ENCODE measurements at places on chromosomes 5 and 9. TPM values are rescaled to one million over a fixed set of nuclear protein-coding genes. Genes with fewer than 3 reads are reported as not detected.

DNA sequence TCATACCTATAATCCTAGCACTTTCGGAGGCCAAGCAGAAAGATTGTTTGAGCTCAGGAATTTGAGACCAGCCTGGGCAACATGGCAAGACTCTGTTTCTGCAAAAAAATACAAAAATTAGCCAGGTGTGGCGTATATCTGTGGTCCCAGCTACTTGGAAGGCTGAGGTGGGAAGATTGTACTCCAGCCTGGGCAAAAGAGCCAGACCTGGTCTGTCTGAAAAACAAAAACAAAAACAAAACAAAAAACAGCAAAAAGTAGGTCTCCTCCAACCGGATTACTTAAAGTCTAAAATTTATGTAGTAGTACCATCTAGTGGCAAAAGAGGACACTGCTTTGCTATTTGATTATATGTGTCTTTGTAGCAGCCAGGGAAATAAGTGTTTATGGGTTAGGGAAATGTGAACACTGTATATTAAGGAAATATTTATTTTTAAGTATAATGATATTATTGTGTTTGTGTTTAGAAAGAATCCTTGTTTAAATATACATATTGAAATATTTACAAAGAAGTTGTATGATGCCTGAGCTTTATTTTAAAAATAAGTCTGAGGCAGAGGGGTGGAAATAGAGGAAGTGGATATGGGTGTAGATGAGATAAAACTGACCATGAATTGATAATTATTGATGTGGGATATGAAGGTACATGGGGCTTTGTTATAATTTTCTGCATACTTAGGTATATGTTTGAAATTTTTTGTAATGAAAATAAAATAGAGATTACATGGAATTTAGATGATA is 20.0 kb downstream of the APC start:
- DNase-seq, result no peak

DNA sequence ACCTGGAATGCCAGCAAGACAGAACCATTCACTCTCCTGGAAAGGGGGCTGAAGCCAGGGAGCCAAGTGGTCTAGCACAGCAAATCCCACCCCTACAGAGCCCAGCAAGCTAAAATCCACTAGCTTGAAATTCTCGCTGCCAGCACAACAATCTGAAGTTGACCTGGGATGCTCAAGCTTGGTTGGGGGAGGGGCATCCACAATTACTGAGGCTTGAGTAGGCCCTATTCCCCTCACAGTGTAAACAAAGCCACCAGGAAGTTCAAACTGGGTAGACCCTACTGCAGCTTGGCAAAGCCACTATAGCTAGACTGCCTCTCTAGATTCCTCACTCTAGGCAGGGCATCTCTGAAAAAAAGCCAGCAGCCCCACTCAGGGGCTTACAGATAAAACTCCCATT is 17.3 kb downstream of the RIGI start:
- no peak for DNase-seq

GRCh38 chr5:125510651-125511050 is 764.2 kb upstream of the ZNF608 start:
- no peak for DNase-seq

DNA sequence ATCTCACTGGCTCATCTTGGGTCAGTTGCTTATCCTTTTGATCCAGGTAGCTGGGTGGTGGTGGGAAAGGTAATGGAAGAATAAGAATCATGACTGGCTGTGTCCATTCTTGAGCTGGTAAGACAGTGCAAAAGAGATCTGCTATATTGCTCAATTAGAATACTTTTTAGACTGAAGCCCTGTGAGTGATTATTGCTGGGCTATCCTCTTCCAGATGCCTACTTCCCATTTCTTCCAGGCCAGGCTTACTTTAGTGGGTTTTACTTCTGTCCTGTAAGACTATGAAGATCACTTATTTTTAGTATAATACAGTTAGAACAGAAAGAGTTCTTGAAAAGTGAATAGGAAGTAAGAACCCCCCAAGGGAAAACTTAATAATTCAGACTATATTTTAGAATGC is 7.2 kb downstream of the MARCHF6 start:
- no peak for DNase-seq

GRCh38 chr9:115758441-115758840 is 395.1 kb upstream of the PAPPA start:
- no peak for DNase-seq

DNA sequence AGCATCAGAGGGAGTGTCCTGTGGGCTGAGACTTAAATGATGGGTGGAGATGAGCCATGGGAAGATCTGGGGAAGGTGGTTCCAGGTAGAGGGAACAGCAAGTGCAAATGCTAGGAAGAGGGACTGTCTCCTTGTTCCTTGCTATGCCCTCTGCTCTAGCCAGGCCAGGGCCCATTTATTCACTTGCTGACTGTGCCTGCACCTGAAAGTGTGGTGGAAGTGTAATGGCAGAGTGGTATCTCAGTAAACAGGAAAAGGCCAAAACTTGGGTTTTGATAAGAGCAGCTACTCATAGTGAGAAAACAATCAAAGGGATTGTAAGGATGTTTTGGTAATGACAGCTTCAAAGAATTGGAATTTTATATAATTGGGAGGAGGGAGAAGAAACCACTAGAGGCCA is 32.4 kb downstream of the TLE4 start:
- DNase-seq, result no peak

- DNase-seq, result no peak
Measured at GRCh38 chr5:35002459-35002858, 45.3 kb downstream of the AGXT2 start.

DNA sequence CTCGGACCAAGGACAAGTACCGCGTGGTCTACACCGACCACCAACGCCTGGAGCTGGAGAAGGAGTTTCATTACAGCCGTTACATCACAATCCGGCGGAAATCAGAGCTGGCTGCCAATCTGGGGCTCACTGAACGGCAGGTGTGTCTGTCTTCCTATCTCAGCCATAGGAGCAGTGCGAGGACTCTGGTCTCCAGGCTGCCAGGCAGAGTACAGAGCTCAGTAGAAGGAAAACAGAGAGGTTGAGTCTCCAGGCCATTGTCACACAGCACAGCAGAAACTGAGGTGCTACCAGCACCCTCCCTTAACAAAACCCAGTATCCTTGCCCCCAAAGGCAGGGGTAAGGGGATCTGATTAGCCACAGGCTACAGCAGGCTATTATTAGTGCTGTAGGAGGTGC is 7.1 kb upstream of the SLC6A7 start:
- no peak for DNase-seq

The CARTPT gene
- not detected for total RNA-seq

DNA sequence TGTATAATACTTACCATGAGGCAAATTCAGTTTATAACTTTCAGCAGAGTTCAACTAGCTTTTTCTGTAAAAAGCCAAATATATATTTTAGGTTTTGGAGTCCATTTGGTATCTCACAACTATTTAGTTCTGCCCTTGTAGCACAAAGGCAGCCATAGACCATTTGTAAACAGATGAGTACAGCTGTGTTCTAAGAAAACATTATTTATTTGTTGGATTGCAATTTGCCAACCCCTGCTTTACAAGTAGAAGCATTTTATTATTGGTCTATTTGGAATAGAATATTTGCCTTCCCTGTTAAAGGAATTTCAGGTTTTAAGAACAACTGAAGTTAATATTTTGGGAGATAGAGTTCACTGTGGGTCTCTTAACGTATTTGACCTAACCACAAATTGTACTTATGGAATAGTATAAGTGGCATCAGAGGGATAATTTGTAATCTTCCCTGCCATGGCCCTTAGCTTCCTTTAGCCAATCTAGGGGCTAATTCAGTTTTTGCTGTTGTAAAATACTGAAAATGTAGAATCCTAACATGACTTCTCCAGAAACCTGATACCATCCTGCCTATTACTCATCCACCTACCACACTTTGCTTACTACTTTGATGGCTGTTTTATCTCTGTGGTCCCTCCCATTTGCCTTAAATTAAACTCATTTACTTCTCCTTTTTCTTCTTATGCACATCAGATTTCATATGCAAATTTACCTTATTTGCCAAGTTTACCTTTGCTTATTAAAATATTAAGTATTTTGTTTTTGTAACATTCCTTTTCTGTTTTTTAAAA is 109.2 kb downstream of the DMXL1 start:
- no peak for DNase-seq

DNA sequence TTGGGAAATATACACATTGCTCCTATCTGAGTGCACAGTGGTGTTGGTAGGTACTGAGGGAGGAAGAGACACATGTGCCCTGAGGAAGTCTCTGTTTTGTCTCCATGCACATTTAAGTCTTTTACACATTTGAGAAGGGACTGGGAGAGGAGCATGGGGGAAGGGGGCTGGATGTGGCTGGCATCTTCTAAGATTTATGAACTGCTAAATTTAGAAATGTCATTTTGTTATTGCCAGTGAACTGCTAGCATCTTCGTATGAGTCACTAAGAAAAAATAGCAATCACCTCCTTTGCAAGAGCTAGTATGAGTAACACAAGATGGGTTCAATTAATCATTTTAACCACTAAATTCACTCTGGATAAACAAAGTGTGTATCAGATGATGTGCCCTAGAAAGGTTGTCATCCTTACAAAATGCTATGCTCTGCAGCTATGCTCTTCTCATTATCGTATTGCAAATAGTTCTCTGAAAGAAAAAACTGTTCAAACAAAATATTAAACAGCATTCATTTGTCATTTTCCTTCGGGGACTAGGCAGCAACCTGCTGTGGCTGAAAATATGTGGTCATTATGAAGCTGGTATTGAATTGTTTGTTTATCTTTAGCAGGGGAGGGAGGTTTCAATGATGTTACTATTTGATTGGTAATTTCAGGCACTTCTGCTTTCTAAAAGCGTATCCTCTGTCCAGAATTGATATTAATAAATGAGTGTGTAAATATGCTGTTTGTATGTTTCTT is 236.5 kb downstream of the DMRTA1 start:
- DNase-seq, result no peak

GRCh38 chr9:13291718-13292117 is 12.2 kb upstream of the MPDZ start:
- no peak for DNase-seq

DNA sequence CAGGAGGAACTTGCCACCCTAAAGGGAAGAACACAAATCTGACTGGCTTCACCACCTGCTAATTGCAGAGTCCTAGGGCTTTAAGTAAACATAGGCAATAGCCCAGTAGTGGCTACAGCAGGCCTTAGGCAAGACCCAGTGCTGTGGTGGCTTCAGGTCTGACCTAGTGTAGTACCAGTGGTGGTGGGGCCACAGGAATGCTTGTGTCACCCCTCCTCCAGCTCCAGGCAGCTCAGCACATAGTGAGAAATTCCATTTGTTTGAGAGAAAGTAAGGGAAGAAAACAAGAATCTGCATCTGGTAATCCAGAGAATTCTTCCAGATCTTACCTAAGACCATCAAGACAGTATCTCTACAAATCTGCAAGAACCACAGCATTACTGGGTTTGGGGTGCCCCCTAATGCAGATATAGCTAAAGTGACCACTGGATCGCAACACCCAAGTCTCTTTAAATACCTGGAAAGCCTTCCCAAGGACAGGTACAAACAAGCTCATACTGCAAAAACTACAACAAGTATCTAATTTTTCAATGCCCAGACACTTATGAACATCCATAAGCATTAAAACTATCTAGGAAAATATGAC is 102.6 kb upstream of the TRPM3 start:
- DNase-seq, result no peak

DNA sequence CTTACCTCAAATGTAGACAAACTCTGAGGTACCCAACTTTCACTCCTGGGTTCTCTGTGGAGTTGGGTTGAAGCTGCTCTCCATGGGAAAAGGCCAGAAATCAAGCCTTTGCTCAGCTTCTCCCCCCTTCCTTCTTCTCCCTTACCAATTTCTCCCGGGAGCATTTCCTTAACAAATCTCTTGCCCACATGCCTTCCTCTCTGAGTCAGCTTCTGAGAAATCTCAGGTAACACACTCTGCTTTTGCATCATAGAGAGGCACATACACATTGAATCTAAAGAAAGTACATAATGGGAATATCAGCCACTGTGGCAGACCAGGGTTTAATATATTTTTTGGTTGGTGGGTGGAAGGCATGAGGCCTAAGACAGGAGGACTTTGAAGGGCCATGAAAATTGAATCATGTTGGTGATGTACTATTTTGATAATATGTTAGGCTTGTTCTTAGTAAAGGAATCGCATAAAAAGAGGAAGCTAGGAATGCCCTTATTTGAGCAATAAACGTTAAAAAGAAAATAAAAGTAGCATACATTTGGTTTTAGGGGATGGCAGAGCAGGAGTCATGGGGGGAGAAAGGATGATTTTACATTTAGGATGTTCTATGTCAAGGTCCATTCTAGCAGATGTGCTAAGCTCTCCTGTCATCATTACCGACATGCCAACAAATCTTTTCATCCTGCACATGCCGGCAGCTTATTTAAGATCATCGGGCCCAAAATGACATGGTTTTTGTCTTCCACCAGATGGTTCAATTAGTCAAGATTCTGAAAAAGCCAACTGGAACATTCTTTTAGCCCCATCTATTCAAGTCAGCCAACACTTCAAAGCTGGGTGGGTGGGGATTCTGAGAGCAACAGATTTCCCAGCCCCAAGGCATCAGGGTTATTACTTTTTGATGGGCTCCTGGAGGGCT is 199.5 kb upstream of the CLINT1 start:
- DNase-seq, result no peak

The IL4 gene
- total RNA-seq, result not detected

GRCh38 chr9:13295556-13295955 is 16.1 kb upstream of the MPDZ start:
- no peak for DNase-seq

DNA sequence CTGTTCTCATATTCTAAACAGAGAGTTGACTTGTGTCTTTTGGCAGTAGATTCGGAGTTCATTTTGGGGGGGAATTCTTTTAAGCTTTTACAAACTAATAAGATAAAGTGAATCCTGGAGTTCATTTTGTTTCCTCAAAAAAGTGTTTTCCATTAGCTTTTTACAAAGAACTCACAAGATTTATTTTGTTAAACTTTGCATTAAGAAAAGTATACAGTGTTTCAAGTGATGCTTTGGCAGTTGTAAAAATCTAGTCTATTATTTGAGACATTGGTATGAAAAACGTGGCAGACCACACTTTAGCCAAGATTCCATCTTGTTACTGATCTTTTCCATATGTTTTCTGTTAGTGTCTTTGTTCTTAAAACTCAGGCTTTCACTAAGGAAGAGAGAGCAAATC is 1.2 kb upstream of the OMD start:
- no peak for DNase-seq

DNA sequence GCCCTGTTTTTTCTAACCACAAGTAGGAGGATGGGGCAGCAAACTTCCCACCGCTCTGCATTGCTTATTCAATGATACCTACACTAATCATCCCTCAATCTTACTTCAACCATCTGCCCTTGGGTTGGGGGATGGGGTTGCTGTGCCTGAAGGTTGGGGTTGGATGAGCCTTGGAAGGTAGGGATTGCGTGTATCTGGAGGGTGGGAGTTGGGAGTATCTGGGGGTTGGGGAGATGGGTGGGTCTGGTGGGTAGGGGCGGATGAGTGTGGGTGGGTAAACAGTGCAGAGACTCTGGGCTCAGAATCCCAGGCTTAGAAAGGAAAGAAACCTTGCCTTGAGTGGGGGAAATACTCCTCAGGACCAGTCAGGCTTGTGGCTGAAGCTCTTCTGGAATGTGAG is 467.4 kb downstream of the DIRAS2 start:
- DNase-seq, result no peak

- no peak for DNase-seq
Measured at GRCh38 chr5:147939431-147940114, 33.2 kb upstream of the C5orf46 start.

The PCDHA1 gene
- not detected for total RNA-seq

- DNase-seq, result no peak
Measured at GRCh38 chr9:20395651-20396050, 226.6 kb downstream of the MLLT3 start.
